Activated CD8-positive, alpha-beta memory T cell treated with anti-CD3 and anti-CD28 coated beads, Interleukin-2, amount 10 ng/mL, durations not matched to agents 7 days and 5 days (primary cell): ENCODE measurements at places on chromosomes 4 and X. TPM values are rescaled to one million over a fixed set of nuclear protein-coding genes. Genes with fewer than 3 reads are reported as not detected.

The TBC1D9 gene
- 0.14 TPM for total RNA-seq

The PLXNA3 gene
- total RNA-seq: 42.3 TPM

The AKAP4 gene
- total RNA-seq: not detected

The DUX4 gene
- total RNA-seq: not detected

The NUDT11 gene
- total RNA-seq: 1.5 TPM

The IL2RG gene
- total RNA-seq: 370 TPM

The C1GALT1C1 gene
- total RNA-seq: 20.4 TPM

The MORC4 gene
- 7.3 TPM for total RNA-seq

The POLN gene
- 5.5 TPM for total RNA-seq

The KIT gene
- 0.96 TPM for total RNA-seq
